ENCODE measurements at places on chromosomes 2 and 18.

- DNase-seq, result peak; percentile 17
Measured at GRCh38 chr2:238339814-238340213, 19.5 kb downstream of the TRAF3IP1 start.

DNA sequence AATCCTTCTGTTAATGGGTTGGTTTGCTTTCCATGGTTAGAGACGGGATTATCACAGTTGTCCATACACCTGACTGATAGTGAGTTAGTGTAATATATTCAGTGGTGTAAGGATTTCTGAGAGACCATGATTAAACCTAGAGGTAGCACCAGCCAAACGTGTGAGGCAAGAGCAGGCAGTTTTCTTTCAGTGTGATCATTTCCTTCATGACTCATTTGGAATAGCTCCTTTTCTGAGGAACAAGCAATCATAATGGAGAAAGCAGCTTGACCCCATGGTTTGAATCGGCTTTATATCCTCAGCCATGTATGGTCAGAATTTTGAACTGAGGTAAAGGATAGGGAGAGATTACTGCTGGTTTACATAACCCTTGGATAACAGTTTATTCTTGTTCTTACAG is 2.9 kb downstream of the MXD1 start:
- peak; percentile 38 for DNase-seq

GRCh38 chr18:24090876-24091275 is 48.0 kb upstream of the CABYR start:
- DNase-seq, result no peak

DNA sequence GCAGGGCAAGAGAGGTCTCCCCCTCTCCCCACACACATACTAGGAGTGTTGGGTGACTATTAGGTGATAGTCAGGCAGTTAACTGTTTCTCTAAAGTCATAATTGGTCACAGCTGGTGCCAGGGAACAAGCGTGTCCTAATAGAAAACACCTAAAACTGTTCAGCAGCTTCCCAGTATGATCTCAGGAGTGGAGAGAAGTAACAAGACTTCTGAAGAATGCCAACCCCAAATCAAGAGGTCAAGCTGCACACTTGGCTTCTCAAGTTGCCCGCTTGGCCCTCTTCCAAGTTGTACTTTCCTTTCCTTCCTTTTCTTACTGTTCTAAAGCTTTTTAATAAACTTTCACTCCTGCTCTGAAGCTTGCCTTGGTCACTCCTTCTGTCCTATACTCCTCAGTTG is 22.4 kb upstream of the STAT1 start:
- DNase-seq, result no peak

GRCh38 chr2:168210895-168211570 is 36.4 kb downstream of the STK39 start:
- DNase-seq, result peak; percentile 75

- DNase-seq, result no peak
Measured at GRCh38 chr2:125108251-125108650, 1083.2 kb downstream of the CNTNAP5 start.

- peak; percentile 32 for DNase-seq
Measured at GRCh38 chr18:76252880-76253279, 242.2 kb downstream of the ZNF516 start.

DNA sequence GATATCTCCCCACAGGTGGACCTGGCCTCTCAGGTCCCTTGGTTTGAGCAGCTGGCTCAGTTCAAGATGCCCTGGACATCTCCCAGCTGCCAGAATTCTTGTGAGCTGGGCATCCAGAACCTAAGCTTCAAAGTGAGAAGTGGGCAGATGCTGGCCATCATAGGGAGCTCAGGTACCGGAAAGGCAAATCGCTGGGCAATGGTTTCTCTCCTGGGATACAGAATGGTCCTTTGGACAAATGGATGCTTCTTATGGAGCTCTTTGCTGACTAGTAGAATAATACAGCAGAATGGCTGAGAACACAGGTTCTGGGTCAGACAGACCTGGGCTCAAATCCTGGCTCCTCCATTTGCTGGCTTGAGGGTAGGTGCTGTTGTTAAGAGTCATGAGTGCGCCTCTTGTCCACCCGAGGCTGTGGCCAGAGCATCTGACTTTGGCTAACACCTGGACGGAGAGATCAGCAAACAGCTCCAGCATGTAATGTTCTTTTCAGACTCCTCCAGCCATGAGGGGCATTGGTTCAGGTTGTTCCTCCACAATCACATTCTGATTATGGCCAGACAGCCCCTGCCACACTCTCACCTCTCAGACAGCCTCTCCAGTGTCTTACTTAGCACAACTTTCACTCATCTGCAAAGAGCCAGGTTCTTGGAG is 7.5 kb downstream of the ABCG8 start:
- no peak for DNase-seq

GRCh38 chr2:201697899-201698298 is 545 bp downstream of the MPP4 start:
- DNase-seq, result no peak

DNA sequence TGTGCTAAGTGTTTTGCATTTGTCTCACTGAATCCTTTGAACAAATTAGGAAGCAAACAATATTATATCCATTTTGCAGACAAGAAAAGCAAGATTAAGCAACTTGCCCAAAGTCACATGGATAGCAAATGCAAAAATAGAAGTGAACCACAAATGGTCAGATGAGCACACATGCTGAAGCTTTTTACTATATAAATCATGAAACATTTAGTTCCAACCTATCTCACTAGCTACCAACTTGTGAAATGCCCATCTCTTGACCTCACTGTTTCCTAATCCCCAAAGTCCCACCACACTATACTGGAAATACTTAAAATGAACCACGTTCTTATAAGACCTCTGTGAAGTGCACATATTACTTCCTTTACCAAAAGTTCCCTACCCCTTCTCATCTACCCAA is 380.5 kb downstream of the ERBB4 start:
- DNase-seq, result no peak

- DNase-seq, result no peak
Measured at GRCh38 chr18:57640236-57640635, 18.6 kb upstream of the NARS1 start.

GRCh38 chr18:77339623-77340022 is 90.0 kb downstream of the GALR1 start:
- no peak for DNase-seq

GRCh38 chr2:189534854-189535832 is 45.4 kb downstream of the SLC40A1 start:
- DNase-seq, result no peak

DNA sequence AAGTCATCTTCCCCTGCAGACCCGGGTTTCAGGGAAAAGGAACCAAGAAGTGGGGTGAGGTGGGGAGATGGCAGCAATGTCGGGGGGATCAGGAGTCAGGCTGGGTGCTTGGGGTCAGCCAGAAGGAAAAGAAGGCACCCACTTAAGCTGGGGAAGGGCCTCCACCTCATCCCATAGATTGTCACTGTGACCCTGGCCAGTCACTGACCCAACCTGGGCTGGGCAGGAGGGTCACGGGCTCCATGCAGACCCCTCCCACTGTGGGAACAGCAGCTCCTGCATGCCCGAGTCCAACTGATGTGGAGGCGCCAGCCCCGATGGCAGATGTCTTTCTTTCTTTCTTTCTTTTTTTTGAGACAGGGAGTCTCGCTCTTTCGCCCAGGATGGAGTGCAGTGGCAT is 53.6 kb upstream of the HAAO start:
- no peak for DNase-seq

DNA sequence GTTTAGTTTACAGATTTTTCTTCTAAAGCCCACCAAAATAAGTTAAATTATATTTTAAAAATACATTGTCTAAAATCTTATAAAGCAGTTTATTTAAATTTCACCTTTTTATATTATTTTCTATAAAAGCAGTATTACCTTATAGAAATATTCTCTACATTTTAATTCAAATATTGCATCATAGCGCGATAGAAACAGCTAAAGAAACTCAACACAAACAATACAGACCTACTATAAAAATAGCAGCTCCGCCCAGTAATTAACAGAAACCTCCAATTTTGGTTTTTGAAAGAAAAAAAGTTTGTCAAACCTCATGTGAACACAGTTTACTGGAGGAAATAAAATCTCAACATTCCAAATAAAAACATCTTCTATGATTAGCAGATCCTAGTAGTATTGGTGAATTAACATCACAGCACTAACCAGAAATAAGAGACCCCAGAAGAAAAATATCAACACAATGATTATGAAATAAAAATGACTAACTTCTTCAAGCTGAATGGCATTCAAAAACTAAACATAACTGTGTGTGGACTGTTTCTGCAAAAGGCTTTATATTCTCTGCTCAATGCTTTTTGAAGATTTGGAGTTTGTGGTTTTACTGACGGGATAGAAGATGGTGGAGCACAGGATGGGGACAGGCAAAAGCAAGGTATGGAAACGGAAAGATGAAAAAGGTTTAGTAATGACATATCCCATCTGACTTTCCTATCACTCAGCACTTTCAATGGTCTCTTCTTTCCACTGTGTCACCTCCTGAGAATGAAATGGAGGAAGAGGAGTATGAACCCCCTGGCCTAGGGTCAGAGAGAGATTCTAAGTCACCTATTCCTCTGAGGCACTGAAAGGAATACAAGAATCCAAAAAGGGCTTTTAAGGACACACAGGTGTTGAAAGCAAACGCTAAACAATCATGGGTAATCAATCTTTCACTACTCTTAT is 17.5 kb downstream of the MAP4K3 start:
- DNase-seq, result no peak

DNA sequence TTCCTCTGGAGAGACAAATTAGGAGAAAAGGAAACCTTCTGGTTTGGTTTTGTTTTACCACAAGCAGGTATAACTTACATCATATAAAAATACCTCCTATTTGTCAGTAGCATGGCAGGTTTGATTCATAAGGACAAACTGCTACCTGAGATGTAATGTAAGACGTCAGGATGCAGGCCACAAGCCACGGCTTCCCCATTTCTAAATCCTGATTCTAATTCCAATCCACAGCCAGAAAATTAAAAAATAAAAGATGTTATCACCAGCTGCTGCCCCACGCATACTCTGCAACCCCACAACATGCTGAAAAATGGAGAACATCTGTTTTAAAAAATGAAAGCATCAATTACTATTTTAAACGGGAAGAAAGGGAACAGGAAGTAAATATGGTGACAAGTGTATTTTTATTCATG is 197.6 kb downstream of the BCL11A start:
- DNase-seq, result peak; percentile 19

GRCh38 chr2:109410039-109410815 is 203.5 kb downstream of the SEPTIN10 start:
- no peak for DNase-seq

DNA sequence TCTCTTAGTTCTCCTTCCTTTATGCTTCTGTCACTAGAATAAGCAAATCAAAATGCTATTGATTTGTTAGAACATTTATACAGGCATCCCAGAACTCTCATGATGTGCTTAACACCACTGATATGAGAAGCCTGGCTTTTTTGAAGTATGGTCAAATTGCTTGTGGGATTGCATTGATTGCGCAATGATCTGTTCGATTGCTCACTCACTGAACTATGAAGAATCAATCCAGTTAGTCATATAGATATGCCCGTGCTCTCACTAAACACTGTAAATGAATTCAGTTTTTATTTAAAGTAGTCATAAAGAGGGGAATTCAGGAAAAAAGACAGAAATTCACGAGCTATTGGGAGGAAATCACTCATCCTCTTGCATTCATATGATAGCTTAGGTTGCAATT is 1237.8 kb downstream of the SUCLG1 start:
- no peak for DNase-seq

- DNase-seq, result no peak
Measured at GRCh38 chr2:71757351-71757750, 304.0 kb downstream of the DYSF start.

- DNase-seq, result no peak
Measured at GRCh38 chr2:218698885-218699284, 11.8 kb upstream of the TTLL4 start.

- DNase-seq, result no peak
Measured at GRCh38 chr2:37569986-37570679, 101.3 kb downstream of the CDC42EP3 start.

DNA sequence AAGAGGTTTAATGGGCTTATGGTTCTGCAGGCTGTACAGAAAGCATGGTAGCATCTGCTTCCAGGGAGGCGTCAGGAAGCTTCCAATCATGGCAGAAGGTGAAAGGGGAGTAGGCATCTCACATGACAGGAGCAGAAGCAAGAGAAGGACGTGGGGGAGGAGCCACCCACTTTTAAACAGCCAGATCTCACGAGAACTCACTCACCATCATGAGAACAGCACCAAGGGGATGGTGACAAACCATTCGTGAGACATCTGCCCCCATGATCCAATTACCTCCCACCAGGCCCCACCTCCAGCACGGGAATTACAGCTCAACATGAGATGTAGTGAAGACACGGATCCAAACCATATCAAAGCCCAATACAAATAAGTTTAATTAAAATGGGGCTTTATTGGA is 113.8 kb downstream of the ATL2 start:
- DNase-seq, result no peak

GRCh38 chr2:240498958-240499260 is 58.9 kb downstream of the ANKMY1 start:
- DNase-seq, result no peak

GRCh38 chr2:25879133-25879730 is 945 bp upstream of the ASXL2 start:
- no peak for DNase-seq

GRCh38 chr2:74834792-74835755 is 1.1 kb downstream of the HK2 start:
- DNase-seq, result peak; percentile 85

DNA sequence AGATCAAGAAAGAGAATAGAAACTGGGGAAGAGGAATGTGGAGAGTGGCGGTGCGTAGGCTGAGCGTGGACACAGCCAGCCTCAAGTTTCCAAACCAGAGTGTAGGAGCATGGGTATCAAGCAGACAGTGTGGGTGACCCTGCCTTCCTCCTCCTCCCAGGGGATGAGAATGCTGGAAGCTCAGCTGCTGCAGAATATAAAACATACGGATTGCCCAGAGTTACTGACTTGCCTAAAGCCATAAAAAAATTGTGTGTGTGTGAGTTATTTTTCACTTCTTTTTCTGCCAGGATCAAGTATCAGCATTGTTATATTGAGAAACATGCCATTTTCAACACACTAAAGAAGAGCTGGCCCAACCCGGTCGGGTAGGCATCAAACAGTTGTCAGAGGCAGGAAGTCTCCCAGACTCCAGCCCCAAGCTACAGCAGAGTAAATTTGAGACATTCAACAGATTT is 333.3 kb upstream of the ACVR2A start:
- no peak for DNase-seq

DNA sequence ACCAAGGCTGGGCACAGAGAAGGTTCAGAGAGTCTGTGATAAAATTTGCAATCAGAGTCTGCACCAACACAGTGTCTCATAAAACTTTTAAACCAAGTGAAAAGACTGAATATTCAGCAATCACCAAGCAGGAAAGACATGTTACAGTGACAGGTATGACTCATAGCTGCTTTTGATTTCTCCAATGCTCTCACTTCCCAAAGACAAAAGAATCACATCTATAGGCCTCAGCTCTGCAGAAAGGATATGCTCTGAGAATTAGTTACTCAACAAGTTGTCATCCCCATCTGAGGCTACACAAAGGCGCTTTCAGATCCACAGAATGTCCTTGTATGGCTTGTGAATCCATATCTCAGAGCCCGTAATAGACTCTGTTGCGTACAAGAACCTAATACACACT is 92.5 kb downstream of the KCNF1 start:
- no peak for DNase-seq

Measured in hematopoietic multipotent progenitor cell treated with erythropoietin and hydrocortisone succinate and interleukin-3 and kit ligand, for 6 days (in vitro differentiated cells).